ENCODE measurements at places on chromosomes 2 and 18.

DNA sequence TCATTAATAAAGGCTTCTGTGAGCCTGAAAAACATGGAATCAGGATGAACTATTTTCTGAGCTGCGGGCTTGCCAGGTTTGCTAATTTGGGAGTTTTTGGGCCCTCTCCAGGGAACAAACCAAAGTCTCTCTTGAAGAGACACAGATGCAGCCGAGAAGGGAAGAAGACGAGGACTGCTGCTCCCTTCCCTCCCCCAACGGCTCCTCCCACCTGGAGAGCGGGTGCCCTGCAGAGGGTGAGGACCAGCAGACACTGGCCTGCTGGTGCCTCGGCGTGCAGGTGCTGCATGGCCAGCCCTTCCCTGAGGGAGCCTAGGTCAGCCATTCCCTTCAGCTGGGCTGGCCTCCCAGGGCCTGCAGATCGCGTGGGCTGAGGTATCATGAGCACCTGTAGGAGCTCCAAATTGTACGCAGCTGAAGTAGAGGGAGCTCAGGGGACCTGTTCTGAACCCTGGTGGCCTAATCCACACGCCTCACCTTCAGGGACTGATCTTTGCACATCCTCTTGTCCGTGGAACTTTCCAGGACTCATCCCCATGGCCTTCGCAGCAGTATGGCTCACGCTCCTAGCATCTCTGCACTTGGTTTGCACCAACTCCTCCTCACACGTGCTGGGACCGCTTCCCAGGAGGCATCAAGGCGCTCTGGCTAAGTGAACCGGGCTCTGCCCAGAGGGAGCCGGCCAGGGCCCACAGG is 19.5 kb downstream of the EMX1 start:
- no peak for DNase-seq

- no peak for DNase-seq
Measured at GRCh38 chr18:48581941-48582340, 43.1 kb downstream of the CTIF start.

GRCh38 chr2:213089438-213089837 is 62.0 kb downstream of the IKZF2 start:
- no peak for DNase-seq

DNA sequence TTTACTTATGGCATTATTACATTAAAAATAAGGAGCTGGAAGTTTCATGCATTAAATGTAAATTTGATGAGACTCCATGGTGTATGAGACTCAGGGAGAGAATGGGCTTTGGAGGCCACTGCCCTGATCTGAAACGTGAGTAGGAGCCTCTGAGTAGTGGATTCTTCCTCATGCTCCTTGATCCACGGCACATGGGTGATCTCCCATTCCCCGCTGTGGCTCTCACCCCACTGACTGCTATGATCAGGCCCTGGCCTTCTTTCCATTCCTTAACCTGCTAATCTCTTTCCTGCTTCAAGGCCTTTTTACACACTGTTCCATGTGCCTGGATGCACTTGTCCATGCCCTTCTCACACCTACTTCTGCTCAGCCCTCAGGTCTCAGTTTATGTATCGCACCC is 68.4 kb downstream of the SMAD7 start:
- DNase-seq: no peak

GRCh38 chr2:159063677-159064076 is 95.2 kb downstream of the TANC1 start:
- DNase-seq: no peak

DNA sequence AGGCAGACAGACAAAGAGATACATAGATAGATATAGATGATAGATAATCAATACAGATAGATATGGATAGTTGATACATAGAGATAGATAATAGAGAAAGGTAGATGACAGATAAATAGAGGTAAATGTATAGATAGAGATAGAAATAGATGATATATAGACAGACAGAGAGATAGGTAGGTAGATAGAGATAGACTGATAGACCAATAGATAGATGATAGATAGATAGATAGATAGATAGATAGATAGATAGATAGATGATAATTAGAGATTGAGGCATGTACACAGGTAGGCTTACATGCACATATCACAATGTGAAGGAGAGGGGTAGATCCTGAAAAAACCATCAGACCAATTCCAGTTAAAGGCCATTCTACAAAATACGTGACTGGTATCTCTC is 724.7 kb downstream of the GALR1 start:
- DNase-seq: no peak

DNA sequence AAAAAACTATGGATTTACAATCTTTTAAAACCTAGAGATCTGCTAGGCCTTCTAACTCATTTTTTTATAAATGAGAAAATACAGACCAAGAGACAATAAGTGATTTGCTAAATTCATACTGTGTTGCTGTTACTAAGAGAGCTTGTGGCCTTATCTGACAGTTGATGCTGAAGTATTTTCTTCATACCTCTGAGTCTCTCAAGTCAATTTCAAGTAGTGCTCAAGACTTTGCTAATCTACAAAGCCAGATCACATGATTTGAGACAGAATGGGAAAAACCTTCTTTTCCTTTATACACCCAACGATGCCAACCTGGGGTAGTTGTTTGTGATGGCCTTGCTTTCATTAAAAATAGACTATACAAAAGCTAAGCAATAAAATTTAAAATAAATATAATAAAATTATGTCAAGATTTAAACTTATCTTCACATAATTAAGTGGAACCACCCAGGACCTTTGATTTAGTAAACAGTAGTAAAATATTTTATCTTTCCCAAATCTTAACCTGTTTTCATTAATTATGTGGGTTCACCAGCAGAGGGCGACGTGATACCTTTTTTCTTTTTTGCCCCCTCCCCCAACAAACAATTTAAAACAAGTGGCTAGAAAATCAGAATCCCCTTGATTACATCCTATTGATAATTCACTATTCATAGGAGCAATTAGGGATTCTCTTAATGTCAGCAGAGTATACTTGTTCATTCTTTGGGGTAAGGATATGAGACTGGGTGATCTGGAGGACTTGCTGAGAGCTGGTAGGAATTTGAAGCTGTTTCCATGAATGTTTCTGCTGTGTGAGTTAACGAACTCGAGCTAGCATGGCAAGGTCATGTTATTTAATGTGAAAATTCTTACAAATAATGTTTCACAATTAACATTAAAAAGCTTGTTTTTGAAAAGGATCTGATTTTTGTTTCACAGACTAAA is 49.6 kb upstream of the SLC5A7 start:
- DNase-seq: no peak

- no peak for DNase-seq
Measured at GRCh38 chr18:52130624-52131301, 209.2 kb upstream of the DCC start.

DNA sequence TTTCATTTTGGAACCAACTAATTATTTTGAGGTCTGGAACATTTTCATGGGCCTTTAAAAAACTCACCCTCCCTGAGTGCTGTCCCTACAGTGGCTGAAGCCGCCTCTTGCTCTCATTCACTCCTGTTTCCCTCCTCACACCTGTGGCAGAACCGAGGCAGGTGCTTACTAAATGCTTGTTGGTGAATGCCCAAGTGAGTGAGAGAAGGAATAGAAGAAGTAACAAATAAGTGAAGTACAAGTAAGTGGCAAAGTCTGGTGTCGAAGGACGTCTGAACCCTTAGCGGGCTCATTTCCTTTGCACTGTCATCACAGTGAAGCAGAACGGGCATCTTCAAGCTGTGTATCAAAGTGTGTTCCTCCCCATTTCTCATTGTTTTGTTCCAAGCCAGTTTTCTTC is 135.2 kb downstream of the RHBDD1 start:
- no peak for DNase-seq

DNA sequence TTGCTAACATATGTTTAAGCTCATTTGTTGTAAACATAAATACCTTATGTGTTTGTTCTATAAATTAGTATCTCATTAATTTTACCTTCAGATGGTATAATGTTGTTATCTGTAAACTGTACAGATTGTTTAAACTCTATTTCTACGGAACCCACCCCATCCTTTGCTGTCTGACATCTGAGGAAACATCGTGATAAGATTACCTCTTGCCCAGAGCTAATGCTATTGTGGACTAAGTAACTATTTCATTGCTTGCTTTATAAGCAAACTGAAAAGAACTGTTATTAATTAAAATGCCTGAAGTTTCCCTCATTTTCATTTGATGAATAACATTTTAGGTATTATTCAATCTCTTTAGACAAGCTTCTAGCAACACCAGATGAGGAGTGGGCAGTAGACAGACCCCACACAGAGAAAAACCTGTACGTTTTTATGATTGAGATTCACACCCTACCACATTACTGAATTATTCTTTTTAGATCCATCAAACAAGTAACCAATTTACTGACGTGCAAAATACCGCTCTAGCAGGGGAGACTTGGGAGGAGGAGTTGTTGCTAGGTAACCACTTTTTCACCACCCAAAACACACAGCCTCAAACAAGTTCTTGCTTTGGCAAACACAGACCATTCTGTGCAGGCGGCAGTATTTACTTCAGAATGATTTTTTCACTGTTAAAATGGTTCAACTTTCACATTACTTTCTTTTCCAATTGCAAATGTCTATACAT is 1.9 kb upstream of the SYT4 start:
- DNase-seq: no peak

DNA sequence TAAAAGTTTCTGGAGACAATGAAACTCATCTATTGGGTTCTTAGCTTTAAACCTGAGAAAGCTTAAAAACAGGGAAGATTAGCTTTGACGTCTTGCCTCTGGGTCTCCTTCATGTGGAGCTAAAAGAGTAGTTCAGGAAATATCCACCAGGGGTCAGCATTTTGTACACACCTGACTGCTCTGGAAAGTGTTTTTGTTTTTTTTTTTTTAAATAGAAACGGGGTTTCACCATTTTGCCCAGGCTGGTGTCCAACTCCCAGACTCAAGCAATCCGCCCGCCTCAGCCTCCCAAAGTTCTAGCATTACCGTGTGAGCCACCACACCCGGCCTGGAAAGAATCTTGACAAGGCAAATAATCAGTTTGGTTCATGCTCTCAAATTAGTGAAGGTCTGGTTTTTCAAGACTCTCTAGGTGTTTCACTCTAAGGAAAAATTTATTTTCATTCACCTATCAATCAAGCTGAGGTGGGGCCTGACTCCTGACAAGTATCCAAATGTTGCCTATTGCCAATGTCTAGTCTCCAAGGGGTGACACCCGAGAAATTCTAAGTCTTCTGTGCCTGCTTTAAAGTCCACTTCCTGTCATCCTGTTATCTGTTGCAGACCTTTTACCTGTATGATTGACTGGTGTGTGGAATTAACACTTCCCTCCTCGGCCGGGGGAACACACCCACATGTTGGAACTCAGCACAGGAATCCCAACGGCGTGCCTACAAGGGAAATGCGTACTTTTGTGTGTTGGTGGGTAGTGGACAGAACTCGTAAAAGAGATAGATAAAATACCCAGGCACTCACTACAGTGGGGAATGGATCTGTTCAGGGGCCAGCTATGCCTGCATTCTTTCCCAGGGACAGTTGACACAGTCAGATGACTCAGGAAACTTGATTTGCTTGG is 11.3 kb downstream of the IL1RN start:
- DNase-seq: peak; percentile 38

- DNase-seq: no peak
Measured at GRCh38 chr2:130287656-130288026, 55.1 kb upstream of the IMP4 start.

- peak; percentile 91 for DNase-seq
Measured at GRCh38 chr2:217223222-217223930, 363.5 kb upstream of the TNP1 start.

GRCh38 chr18:39496986-39497385 is 1931.4 kb upstream of the CELF4 start:
- no peak for DNase-seq

- no peak for DNase-seq
Measured at GRCh38 chr2:31580321-31581117, at the start of gene SRD5A2. SRD5A2 (minus strand) TSS chr2:31580938; CDS start chr2:31580900, 38 bp downstream.

- DNase-seq: no peak
Measured at GRCh38 chr2:117815946-117816345, 1.5 kb downstream of the DDX18 start.

DNA sequence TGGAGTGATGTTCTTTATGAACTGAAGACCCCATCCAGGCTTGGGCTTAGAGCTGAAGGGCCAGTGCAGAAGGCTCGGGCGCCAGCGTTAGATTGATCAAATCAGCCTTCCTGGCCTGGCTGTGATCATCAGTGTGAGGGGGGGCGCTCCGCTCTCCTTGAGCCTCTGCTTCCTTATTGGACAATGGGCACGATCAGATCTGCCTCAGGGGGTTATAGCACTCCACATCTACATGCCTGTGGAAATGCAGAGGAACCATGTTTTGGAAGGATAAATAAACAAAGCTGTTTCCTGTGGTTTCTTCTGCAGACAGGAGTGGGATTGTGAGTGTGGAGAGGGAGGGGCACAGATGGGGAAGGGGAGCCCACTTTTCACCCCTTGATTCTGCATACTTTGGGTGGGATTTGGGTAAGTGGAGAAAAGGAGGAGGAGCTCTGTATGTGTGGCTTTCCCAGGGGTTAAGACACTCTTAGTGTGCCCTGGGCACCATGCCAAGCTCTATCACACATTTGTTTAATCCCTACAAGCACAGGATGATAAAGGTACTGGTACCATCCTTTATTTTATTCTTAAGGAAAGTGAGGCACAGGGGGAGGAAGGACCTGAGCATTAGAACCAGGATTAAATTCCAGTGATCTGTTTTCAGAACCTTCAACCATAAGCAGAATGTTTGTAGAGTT is 150.5 kb downstream of the EN1 start:
- DNase-seq: no peak

DNA sequence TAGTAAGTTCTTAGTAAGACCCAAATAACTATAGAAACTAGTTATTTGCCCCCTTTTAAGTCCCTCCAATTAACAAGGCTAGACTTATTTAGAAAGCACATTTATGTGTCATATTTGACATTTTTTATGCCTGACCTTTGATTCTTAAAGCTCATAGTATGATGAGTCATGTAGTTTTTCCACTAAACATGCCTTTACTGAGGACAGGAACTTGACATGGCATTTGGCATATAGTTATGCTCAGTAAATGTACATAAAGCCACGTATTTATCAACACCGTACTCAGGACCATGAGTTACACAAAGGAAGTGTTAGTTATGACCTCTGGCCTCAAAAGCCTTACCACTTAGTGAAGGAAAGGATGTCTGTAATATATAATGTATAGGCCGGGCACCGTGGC is 78.9 kb downstream of the GNAL start:
- DNase-seq: no peak

DNA sequence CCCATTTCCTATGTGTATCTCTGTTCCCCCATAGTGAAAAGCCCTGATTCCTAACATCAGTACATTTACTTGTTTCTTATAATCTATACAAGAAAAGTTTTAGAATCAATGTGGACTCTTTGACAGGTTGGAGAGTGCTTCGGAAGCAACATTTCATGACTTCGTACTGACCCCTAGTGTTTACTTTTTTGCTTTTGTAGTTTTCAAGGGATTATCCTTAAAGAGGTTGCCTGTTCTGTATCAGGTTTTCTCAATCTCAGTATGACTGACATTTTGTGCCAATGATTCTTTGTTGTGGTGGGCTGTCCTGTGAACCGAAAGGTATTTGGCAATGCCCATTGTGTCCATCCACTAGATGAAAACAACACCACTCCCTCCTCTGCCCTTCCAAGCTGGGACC is 43.3 kb upstream of the SERPINB2 start:
- no peak for DNase-seq

- DNase-seq: no peak
Measured at GRCh38 chr2:204134421-204134820, 197.9 kb downstream of the ICOS start.

Measured in non-pigmented ciliary epithelial cell (primary cell).